NCI-H187 treated with DMSO at 0.1 percent for 48 hours (cell line): ENCODE measurements at places on chromosomes 5 and 9.

GRCh38 chr5:135954899-135955298 is at the start of gene LECT2:
LECT2 (minus strand) TSS chr5:135954983; CDS start chr5:135954833, 150 bp downstream.
- DNase-seq, result no peak

DNA sequence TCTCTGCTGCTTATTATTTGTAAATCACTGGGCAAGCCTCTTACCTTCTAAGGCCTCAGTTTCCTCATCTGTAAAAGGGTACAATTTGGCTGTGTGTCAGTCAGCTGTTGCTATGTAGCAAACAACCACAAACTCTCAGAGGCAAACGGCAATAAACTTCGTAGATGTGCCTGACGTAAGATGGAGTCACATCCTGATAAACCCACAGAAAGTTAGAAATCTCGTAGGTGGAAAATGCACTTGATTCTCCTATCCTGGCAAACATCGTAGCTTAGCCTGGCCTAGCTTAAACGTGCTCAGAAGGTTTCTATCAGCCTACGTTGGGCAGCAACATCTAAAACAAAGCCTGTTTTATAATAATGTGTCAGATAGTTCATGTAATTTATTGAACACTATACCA is 35.0 kb upstream of the UNC5A start:
- DNase-seq, result no peak

GRCh38 chr9:126471084-126471624 is 142.6 kb upstream of the LMX1B start:
- no peak for DNase-seq

- no peak for DNase-seq
These were observed 143.9 kb upstream of the STC2 start for GRCh38 chr5:173472164-173472563.

GRCh38 chr9:7173139-7173538 is 415.4 kb downstream of the KDM4C start:
- no peak for DNase-seq

- no peak for DNase-seq
These were observed 233.8 kb downstream of the SEMA6A start for GRCh38 chr5:116340799-116341198.

DNA sequence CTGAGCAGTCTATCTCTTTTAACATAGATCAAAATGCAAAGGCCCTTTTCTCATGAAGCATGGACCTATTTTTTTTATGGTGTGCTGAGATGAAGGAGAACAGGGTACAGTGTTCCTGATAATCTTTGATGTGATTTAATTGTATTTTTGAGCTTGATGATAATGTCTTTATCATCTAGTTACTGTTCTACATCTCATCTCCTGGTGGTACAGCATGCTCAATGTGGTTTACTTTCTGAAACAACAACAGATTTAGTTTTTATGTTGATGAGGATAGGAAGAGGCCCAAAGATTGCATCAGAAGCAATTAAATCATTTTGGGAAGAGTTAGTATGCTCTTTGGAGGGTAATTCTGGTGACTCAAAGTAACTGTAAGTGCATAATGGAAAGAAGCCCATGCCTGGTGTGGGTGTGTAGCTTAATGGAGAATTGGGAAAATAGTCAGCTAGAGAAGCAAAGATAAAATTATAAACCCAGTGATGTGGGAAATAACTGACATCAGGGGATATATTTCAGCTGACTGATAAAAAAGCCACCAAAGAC is 123.0 kb upstream of the KCNN2 start:
- no peak for DNase-seq

DNA sequence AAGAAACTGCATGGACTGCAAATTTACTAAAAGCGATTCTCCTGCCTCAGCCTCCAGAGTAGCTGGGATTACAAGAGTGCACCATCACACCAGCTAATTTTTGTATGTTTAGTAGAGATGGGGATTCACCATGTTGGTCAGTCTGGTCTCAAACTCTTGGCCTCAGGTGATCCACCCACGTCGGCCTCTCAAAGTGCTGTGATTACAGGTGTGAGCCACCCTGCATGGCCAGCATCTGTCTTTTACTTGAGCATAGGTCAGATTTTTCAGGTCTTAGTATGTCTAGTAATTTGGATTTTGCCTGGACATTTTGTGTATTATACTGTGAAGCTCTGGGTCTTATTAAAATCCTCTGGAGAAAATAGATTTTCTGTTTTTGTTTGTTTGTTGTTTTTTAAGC is 277.8 kb upstream of the VLDLR start:
- no peak for DNase-seq

- DNase-seq, result no peak
These were observed 590.0 kb upstream of the DMAC1 start for GRCh38 chr9:8389531-8389930.

- no peak for DNase-seq
These were observed 16.5 kb upstream of the FBXL7 start for GRCh38 chr5:15483351-15484097.

- no peak for DNase-seq
These were observed 895.9 kb downstream of the TLE4 start for GRCh38 chr9:80467632-80468031.

DNA sequence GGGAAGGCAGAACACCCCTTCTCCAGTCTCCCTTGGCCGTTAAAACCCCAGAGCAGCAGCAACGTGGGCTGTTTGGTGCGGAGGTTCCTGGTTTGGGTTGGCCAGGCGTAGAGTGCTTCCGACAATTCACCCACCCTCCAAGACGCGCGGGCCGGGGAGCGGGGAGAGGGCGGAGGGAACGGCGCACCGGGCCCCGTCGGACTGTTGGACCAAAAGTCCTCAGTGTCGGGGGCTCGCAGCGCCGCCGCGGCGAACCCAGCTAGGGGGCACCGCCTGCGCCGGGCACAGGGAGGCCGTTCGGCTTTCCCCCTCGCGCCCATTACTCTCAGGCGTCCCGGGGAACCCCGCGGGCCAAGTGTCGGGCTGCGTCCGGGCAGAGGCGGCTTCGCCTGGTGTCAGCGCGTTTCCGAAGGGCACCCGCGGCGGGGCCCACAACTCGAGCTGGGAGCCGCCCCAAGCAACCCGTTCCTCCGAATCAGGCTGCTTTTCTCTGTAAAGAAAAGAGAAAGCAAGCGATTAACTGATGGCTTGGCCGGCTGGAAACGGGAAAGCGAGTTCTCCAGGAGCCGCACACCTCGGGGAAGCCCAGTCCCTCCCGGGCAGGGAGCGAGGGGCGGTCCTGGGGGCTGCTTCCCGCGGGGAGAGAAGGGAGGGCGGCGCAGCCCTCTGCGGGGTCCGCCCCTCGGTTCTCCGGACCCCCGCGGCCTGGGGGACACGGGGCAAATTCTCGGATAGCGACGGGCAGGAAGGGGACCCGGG is 145.5 kb downstream of the ERCC6L2 start:
- DNase-seq, result no peak

- no peak for DNase-seq
These were observed 52.3 kb upstream of the CD180 start for GRCh38 chr5:67248703-67249589.

GRCh38 chr9:136345281-136346156 is 18.0 kb downstream of the DNLZ start:
- DNase-seq, result no peak

DNA sequence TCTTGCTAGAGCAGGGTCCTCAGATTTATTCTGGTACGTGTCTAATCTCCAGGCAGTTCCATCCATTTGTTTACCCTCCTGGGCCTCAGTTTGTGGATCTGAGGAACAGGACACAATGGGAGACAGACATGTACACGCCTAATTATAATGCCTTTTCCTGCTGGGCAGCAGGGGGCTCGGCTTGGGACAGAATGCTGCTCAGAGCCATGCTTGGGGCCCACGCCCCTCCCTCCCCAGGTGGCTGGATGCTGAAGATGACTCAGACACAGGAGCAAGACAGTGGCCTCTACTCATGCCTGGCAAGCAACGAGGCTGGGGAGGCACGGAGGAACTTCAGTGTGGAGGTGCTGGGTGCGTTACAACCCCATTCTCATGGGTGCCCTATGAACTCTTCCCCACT is 72.7 kb upstream of the ASS1 start:
- DNase-seq, result no peak

DNA sequence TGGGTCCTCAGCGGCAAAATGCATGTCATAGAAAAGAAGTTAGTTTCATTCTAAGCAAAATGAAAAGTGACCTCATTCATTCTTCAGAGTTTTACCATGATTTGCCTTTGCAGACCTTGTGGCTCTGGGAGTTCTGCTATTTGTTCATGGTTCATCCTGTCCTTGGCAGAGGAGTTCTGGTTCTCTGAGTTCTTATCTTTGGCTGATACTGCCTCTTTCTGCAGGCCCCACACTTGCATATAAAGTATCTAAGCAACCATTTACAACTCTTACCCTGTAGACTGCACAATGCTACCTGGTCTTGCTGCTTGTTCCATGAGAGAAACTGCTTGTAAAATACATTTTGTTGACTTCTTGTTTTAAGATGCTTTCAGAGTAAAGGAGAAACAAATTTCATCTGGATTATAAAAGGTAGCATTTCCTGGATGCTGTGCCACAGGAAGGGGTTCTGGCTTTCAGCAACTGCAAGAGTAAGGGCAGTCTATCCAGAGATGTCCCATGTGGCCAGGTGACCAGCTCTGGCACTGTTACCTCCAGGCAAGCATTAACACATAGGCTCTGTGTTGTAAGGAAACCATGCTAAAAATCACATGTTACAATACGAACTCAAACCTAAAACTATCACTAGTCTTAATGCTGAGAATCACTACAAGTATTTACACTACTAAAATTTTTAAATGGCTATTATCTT is 513.2 kb downstream of the SPOCK1 start:
- no peak for DNase-seq

DNA sequence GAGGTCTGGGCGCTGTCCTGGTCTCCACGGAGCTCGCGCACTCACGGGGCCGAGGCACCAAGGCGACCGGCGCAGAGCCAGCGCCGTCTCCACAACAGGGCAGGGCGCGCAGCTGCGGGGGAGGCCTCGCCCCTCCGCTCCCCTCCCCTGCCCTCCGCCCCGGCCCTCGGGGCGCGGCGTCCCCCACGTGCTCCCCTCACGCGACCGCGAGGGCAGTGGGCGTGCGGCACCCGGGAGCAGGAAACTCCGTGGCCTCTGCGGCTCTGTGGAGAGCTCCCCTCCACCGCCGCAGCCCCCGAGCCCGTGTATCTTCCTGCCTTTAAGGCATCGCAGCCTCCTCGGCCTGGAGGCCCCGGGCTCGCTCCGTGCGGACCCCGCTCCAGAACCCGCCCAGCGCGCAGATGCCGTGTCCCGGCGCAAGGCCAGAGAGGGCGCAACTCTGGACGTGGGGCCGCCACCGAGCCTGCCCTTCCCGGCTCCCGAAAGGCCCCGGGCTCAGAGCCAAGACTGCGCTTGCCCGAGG is 708 bp upstream of the TUBB4B start:
- no peak for DNase-seq

- DNase-seq, result no peak
These were observed 1.4 kb downstream of the PITX1 start for GRCh38 chr5:135032695-135032998.

DNA sequence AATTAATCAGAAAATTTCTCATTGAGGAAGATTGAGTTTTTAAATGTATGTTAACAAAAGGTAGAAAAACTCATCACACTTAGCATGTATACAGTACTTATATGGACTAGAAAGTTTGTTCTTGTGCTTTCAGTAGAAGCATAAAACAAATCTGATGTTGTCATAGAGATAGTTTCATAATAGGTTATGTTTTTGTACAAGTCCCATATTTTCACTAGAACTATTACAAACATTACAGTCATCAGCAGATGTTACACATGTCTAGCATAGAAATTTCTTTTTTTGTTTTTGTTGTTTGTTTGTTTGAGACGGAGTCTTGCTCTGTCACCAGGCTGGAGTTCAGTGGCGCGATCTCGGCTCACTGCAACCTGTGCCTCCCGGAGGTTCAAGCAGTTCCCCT is 131.4 kb downstream of the COMMD10 start:
- DNase-seq, result no peak

DNA sequence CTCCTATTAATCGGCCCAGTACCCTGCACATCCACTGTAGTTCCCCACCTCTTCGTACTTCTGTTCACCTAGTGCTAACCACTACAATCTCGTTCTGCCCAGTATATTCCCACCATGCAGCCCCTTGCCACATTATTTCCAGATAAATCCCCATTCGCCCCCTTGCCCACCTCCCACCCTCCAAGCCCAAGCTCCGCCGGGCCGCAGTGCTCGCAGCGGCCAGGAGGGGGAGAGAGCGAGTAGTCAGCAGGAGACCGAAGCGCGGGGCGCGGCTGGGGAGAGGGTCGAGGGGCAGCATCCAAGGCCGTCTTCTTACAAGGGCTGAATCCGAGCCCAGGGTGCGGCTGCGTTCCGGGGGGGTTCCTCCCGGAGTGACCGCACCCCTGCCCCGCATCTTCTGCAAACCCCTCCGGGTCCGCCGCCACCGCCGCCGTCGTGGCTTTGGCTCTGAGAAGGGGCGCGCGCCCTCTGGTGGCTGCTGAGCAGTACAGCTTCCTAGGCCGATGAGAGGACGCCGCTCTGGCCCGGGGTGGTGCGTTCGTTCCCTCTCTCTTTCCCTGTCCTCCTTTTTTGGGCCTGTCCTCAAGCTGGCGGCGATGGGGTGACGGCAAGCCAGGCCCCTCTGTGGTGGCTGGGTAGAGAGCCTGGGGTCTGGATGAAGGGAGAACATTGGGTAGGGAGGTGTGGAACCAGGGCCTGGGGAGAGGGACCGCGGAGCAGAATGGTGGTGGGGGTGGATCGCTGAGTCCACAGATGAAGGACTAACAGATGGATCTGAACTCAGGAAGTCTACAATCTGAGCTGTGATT is 30.0 kb upstream of the PSD2 start:
- no peak for DNase-seq

DNA sequence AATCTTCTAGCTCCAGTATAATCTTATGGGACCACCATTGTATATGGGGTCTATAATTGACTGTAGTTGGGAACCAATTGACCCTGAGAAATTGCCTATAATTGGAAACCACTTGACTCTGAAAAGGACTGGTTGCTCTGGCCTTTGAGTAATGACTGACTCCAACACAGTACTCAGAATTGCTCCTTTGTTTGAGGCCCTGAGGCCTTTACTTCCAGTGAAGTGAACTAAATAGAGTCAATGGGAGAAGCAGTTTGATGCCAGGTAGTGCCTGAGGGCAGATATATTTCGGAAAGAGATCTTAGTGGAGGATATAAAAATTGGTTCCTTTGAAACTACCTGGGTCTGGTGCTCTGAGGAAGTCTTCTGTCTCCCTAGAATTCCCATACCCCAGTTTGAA is 16.0 kb upstream of the TMEM171 start:
- no peak for DNase-seq

- DNase-seq, result no peak
These were observed 81.6 kb downstream of the PPP2R2B start for GRCh38 chr5:146796911-146797310.
